ENCODE measurements at places on chromosomes 1 and 21. TPM values are rescaled to one million over a fixed set of nuclear protein-coding genes. Genes with fewer than 3 reads are reported as not detected.

THRAP3 gene
- 57.4 TPM for total RNA-seq

C1QB gene
- total RNA-seq: not detected

RGS8 gene
- not detected for total RNA-seq

MYOC gene
- not detected for total RNA-seq

KCNT2 gene
- total RNA-seq: not detected

AKNAD1 gene
- total RNA-seq: 1.8 TPM

PRDM16 gene
- total RNA-seq: 0.09 TPM

SMCP gene
- total RNA-seq: not detected

BTBD19 gene
- total RNA-seq: 3.3 TPM

C1orf94 gene
- not detected for total RNA-seq

SMAP2 gene
- total RNA-seq: 9.7 TPM

POU3F1 gene
- not detected for total RNA-seq

FMN2 gene
- 2.8 TPM for total RNA-seq

FAM3B gene
- total RNA-seq: not detected

RIPPLY3 gene
- 0.64 TPM for total RNA-seq

HAPLN2 gene
- total RNA-seq: 0.14 TPM

RHBDL2 gene
- total RNA-seq: 2.5 TPM
